ENCODE measurements at places on chromosomes 6 and 20. TPM values are rescaled to one million over a fixed set of nuclear protein-coding genes. Genes with fewer than 3 reads are reported as not detected.

DNA sequence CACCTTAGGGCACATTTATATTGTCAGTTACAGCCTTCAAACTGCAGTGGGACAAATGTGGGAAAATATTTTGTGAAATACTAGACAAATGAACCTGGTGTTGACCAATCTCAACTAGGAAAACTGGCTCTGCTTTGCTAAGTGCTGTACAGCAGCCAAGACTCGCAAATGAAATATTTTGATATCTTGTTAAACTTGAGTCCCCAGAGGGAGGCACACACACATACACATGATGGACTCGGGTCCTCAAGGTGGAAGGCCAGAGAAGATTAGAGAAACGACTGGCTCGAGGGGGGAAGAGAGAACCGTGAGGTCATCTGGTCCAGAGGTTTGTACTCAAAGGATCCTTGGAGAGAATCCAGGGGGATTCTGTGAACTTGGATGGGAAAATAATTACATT is 67.3 kb upstream of the JAG1 start:
- no peak for DNase-seq

DNA sequence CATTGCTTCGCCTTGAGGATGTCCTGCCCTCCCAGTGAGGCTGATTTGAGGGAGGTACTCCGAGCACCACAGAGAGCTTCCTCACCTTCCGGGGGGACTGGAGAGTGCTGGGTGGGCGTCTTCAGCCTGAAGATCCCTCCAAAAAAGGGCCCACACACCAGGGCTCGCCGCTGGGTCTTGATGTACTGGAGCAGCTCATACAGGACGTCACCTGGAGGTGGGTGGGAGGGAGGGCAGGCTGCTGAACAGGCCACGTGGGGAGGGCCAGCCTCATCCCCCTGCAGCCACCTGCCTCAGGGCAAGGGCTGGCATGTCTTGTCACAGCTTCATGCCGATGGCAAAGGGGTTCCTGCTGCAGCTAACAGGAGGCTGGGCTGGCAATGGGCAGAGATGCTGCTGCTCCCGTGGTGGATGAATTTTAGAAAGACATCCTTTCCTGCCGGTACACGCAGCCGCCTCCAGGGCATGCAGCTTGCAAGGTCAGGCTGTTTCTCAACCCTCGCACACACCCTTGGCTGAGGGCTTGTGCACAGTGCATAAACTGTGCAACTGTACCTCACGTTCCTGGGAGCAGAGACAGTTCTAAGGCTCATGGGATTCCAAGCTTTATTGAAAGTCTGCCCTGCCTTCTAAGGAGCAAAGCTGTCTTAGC is 14.0 kb downstream of the ETV7 start:
- no peak for DNase-seq

- peak; percentile 78 for DNase-seq
Measured at GRCh38 chr20:32034581-32035425, 17.2 kb upstream of the HCK start.

DNA sequence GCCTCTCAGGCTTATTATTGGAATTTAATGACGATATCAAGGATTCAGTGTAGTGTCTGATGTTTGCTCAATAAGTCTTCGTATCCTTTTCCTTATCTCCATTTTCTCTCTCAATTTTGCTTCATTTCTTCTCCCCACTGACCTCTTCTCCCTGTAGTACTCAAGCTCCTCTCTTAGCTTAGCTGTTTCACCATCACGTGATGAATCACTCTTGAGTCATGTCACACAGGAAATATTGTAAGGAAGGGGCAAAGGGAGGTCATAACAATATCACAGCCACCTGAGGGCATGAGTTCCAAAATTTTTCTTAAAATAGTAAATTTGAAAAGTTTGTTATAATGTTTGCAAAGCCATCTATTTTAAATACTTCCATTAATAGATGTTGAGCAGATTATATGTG is 392.2 kb upstream of the MARCKS start:
- DNase-seq: no peak

GRCh38 chr6:40376113-40376650 is 211.0 kb downstream of the LRFN2 start:
- DNase-seq: no peak

HTR1E gene
- not detected for total RNA-seq

TMEM200A gene
- 0.59 TPM for total RNA-seq

- DNase-seq: no peak
Measured at GRCh38 chr20:63718996-63719395, 11.2 kb downstream of the ZGPAT start.

DNA sequence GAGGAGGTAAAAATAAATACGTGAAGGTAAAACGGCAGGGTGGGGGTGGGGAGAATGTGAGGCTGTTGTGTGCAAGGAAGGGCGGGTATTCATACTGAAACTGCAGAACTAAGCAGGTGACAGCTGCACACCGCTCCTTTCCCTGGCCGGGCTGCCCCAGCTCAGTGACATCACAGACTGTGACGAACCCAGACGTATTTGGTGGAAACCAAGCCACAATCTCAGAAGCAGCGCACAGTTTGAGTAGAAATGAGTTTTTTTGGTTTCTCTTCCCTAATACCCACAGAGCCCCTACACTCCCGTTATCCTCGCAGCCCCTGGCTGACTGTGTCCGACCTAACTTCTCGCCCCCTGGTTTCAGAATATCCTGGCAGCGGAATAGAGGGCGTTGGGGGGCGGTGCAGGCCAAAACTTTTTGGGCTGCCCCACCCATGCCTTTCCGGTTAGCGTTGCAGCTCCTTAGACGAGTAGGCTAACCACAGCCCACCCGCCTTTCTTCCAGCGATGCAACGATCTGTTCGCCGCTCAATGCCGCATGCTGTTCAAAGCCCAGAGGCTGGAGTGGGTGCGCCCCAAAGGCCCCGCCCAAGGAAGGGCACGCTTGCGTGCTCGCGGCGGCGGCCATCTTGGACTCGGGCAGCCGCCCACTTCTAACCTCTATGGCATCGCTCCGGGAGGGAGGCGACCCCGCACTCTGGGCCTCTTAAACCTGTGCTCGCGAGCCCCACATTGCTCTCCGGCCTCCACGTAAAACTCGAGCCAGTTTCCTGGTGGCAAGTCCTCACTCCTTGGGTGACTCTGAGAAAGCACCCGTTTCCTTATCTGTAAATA is 9.1 kb downstream of the BAK1 start:
- peak; percentile 94 for DNase-seq

DNA sequence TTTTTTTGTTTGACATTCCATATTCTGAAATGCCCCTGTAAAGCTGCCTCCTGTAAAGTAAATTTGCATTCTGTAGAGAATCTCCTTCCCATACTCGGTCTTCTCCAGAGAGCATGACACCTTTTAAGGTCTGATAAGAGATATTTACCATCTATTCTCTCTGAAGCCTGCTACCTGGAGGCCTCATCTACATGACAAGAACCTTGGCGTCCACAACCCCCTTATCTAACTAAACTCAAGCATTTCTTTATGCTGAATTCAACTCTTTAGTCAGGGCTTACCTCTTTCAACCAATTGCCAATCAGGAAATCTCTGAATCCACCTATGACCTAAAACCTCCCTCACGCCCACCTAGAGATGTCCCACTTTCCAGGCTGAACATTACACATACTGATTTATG is 51.6 kb downstream of the FAM184A start:
- DNase-seq: no peak
